Hindlimb muscle (tissue), 1 donor: ENCODE measurements at places on chromosomes 3 and 15. TPM values are rescaled to one million over a fixed set of nuclear protein-coding genes. Genes with fewer than 3 reads are reported as not detected.

CD96 gene
- 0.23 TPM for polyA plus RNA-seq

GCNT3 gene
- 0.19 TPM for polyA plus RNA-seq

CCR2 gene
- polyA plus RNA-seq = 0.58 TPM

COL6A5 gene
- polyA plus RNA-seq = not detected

CCR1 gene
- 3.1 TPM for polyA plus RNA-seq

AP3B2 gene
- polyA plus RNA-seq = 0.59 TPM

TARS3 gene
- polyA plus RNA-seq = 19.9 TPM

IGF2BP2 gene
- polyA plus RNA-seq = 41.6 TPM

CASR gene
- not detected for polyA plus RNA-seq

FAM81A gene
- polyA plus RNA-seq = 0.49 TPM

STRA6 gene
- polyA plus RNA-seq = 0.68 TPM

DVL3 gene
- 97.4 TPM for polyA plus RNA-seq

FBXL2 gene
- 8.0 TPM for polyA plus RNA-seq

CIB2 gene
- polyA plus RNA-seq = 11.5 TPM

WDR5B gene
- 4.9 TPM for polyA plus RNA-seq

NR2E3 gene
- 9.0 TPM for polyA plus RNA-seq

KIF15 gene
- 9.2 TPM for polyA plus RNA-seq

CCDC39 gene
- 2.7 TPM for polyA plus RNA-seq

MRPL3 gene
- polyA plus RNA-seq = 60.8 TPM

GABRB3 gene
- polyA plus RNA-seq = 2.3 TPM

VILL gene
- 7.5 TPM for polyA plus RNA-seq

ATP8B4 gene
- polyA plus RNA-seq = 4.3 TPM

EXD1 gene
- polyA plus RNA-seq = 0.12 TPM

GPR62 gene
- polyA plus RNA-seq = 0.67 TPM
